ENCODE measurements at places on chromosomes 2 and 18.
A peak's percentile ranks its signal among the peaks of the same experiment; 100 is the strongest.

DNA sequence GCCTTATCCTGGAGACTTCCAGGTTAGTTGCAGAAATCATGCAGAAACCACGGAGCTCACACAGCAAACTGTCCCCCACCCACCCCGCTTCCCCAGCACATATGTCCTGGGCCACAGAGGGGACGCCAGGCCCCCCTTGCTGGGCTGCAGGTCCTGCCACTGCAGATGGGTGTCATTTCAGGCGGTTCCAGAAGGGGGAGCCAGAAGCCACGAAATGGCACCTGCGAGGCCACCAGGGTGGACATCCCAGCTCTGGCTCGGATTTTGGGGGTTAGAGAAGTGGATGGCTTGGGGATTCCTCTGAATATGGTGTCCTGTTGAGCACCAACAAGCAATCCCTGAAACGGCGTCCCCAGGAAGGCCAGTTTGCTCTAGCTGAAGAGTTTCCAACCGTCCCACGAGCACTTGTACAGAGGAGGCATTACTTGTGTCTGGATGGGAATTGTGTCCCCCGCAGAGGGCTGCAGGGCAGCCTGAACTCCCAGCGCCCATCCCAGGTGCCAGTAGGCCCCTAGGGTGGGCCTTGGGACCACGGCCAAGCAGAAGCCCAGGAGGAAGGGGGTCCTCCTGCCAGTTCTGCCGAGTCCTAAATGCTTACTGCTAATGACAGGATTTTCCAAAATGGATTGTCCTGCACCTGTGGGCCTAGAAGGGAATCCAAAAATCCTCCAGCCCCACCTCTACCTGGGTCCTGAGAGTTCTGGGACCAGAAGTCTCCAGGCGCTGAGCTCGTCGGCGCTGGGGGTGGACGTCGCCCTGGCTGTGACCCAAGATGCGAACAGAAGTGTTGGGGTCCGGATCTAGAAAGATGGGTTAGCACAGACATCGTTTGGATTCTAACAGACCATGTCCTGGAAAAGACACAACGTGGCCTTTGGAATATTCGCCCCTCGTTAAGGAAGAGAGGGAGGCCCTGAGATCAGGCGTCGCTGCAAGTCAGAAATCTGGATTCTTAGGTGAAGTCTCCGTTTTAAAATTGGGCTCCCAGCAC lies 14.6 kb upstream of the NFATC1 start:
- peak; percentile 70 for DNase-seq

DNA sequence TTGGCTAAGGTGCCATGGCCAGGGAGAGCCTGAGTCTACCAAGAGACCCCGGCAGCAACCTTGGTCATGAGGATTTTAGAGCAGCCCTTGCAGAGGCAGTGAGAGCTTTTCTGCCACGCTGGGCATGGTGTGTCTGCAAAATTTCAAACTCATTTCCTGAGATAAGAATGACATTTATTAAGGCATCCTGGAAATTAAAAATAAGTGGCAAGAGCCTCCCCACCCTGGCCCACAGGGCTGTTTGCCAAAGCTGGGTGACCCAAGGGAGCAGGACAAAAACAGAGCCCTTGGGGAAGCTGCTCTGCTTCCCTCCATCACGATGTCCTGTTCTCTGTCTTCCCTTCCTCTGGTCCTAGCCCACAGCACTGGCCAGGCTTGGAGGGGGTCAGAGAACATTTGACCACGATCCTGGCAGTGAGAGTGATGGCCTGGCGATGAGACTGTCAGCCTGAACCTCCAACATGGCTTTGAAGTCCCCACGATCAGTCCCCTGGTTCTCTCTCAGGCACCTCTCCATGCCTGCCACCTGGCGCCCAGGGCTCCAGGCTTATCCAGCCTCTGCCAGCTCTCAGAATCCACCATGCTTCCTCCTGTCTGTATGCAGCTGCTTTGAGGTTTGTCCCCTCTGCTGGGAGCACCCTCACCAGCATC lies 68.9 kb upstream of the RMDN2 start:
- no peak for DNase-seq

- no peak for DNase-seq
These were observed 39.9 kb upstream of the SP3 start for GRCh38 chr2:174004905-174005605.

DNA sequence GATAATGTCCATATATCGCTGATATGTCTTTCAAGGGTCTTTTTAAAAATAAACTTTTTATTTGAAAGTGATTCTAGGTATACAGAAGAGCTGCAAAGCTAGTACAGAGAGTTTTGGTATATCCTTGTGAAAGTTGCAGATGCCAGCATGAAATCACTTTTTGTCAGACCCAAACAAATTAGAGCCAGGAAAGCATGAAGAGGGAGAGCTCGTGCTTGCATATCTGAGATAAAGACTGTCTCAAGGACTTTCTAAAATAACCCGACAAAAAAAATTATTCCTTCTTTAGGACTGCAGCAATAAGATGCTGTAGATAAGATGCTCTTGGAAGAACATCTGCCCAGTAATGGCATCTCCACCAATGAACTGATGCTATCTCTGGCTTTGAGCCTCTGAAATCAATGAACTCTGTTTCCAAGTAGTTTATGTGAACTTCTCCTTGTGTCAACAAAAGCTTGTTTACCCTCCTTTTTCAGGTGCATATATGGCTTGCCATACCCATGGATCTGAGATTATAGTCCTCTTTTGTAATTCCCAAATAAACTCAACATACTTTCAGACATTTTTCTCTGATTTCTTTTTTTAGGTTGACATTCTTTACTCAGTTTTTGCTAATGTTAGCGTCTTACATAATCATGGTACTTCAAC lies 774.6 kb upstream of the FAM98A start:
- no peak for DNase-seq

DNA sequence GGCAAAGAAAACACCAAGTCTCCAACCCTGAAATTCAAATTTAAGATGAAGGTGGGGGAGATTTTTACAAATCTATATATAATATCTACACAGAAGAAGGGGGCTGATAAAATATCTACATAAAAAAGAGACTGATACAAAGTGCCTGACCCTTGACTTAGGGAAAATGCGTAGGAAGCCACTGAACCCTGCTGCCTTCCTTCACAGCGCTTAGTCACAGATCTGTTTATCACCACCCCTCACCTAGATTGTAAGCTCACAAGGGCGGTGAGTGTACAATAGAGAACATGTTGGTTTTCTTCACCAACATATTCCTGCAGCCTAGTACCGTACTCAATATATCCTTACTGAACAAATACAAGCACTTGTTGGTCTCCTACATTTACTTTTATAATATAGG lies 54.3 kb downstream of the NOL10 start:
- no peak for DNase-seq

DNA sequence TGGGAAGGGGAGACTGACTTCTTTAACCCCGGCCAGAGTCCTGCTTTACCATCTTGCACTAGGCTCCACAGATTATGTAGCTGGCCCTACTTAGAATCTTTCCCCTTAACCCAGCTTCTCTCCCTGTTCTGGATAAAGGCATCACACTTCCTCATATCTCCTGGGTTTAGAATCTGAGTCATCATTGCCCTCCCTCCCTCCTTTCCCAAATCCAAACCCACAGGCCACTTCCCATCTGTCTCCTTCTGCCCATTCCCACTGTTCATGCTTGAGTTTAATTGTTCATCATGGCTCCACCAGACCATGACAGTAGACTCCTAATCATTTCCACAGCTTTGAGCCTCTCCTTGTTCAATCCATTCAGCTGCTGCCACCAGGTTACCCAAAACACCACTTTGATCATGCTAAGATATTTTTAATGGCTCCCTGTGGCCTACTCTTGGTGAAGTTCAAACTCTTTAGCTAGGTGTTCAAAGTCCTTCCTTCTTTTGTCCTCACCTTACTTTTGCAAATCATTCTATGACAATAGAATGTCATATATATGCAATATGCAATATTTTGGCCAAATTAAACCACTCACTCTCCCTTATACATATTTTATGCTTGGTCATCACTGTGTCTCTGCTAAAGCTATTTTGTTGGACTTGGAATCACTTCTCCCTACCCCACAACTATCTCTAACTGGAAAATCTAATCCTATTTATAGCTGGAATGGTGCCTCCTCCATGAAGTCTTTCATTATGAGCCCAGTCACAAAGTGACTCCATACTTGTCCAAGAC lies 5.5 kb downstream of the PDE11A start:
- no peak for DNase-seq

All from hindlimb muscle (tissue), 1 donor.